ENCODE measurements at places on chromosomes 4 and X.

DNA sequence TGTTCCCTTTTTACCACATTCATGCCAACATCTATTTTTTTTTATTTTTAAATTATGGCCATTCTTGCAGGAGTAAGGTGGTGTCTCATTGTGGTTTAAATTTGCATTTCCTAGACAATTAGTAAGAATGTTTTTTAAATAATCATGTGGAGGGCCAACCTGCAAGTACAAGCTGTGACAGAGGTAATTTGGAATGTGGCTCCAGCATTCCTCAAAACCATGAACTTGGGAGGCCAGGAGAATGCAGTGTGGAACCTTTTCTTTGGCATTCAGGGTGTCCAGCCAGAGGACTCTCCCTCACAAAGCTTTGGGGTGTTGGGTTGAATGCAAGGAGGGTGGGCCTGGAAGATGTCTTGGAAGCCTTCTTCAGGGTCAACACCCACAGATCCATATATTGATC, 7.3 kb upstream of the TMEM185A start:
- no peak for DNase-seq

DNA sequence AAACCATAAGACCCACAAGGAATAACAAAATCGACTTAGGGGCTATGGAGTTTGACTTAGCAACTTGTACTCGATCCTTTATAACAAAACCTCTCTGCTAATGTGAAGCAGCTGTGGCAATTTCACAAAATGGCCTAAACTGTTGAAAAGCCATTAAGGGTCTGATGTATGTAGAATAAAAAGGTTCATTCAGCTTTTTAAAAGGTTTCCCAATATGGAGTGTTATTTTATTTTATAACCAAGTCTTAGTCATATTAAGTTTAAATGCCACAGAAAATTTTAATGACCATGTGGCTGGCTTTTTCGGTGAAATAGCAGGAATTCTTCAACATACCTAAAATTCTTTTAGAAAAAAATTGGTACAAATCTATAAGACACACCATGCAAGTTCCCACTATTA, 291.8 kb upstream of the HAND2 start:
- no peak for DNase-seq

GRCh38 chr4:62771983-62772557, 1571.9 kb downstream of the ADGRL3 start:
- DNase-seq, result no peak

DNA sequence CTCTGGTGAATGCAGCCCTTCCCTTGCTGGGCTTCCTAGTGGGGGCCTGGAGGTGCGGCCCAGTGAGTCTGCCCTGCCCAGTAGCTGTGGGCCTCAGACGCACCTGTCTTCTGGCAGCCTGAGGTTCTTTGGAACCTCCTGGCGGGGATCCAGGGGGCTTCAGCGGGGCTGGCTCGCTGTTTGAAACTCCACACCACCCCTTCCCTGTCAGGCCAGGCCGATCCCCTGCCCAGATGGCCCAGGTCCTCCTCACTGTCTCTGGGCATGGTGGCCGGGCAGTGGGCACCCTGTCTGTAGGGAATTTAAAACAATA, 10.7 kb upstream of the NKX1-1 start:
- DNase-seq, result no peak

DNA sequence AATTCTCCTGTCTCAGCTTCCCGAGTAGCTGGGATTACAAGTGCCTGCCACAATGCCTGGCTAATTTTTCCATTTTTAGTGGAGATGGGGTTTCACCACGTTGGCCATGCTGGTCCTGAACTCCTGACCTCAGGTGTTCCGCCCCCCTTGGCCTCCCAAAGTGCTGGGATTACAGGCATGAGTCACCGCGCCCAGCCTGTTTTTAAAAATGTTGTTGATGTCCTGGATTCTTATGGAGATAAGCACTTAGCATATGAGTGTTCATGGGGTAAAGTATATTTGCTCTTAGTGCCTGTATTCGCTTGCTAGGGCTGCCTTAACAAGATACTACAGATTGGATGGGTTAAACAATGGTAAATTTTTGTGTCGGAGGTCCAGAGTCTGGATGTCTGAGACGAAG, 91.7 kb downstream of the CEP44 start:
- no peak for DNase-seq

- no peak for DNase-seq
Measured at GRCh38 chr4:112332398-112332797, 35.2 kb downstream of the ALPK1 start.

Measured in NCI-H1930 (cell line).